ENCODE measurements at places on chromosomes 3 and 15. TPM values are rescaled to one million over a fixed set of nuclear protein-coding genes. Genes with fewer than 3 reads are reported as not detected.

- ATAC-seq = no peak
Measured at GRCh38 chr15:35054380-35054779, 30.7 kb downstream of the NANOGP8 start.

DNA sequence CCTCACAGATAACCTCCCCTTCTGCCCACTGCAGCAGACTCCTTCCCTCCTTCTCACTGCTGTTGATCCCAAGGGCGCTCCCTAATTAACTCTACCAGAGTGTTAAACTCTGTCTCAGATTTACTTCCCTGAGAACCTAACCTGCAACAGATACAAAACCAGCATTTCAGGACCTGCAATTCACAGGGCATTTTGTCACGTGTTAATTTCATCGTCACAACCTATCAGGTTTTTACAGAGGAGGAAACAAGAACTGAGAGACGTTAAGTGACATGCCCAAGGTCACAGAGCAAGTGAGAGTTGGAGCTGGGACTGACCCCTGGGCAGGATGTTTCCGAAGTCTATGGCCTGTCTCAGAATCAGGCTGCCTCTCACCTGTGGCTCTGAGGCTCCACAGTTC, 223.9 kb downstream of the UACA start:
- ATAC-seq = no peak

GRCh38 chr3:14943042-14943441, 4.3 kb upstream of the NR2C2 start:
- no peak for ATAC-seq

GRCh38 chr3:106792716-106793115, 584.5 kb upstream of the CCDC54 start:
- no peak for ATAC-seq

TGM5 gene
- 0.61 TPM for total RNA-seq

DNA sequence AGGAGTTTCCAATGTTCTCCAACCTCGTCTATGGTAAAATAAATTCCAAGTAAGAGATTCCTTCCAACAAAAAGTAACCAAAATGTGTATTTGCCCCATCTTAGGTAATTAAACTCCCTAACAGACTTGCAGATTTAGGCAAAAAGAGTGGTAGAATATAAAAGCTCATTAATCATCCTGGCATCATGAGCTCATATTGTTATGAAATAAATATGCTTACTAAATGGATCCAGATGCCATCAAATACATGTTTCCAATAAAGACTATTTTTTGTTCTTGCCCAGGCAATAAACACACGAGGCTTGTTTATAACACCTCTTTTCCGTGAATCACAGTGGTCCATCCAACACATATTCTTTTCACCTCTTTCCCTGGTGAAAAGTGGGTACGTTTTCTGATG, 189.4 kb downstream of the THSD4 start:
- no peak for ATAC-seq

DNA sequence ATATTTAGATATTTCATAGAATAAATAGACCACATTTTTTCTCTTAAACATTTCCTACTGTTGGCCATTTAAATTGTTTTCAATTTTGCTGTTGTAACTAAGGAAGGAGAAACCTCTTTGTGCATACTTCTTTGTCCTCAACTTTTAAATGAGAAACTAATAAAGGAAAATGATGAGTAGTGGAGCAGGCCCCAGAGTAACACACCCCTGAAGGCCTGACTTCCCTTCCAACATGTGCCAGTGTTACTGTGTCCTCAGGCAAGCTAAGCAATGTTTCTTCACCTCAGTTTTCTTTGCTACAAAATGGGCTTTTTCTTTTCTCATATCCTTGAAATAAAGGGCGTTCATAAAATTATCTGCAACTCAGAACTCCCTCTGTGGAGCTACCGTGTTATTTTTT, 53.7 kb downstream of the RPL22L1 start:
- ATAC-seq = no peak

GRCh38 chr3:105523501-105523900, 156.8 kb downstream of the ALCAM start:
- no peak for ATAC-seq

DNA sequence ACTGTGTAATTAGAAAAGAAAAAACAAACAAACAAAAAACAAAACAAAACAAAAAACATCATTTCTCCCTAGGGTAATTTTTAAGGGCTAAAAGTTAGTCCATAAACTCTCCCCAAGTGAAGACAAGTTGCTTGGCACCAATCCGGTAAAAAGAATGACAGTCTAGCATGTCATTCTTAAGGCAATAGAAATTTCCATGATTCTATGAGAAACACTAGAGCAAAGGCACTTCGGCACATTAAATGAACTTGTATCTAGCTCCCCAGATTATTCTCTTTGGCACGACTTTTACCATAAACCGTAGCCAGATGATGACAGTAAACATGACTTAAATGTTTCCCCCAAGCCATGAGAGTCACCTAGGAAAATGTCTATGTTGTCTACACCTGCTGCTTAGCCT, 10.1 kb downstream of the COL8A1 start:
- ATAC-seq = no peak

- ATAC-seq = no peak
Measured at GRCh38 chr3:62570888-62571287, 197.5 kb upstream of the FEZF2 start.

GRCh38 chr3:110332629-110333028, 739.0 kb upstream of the NECTIN3 start:
- no peak for ATAC-seq

Measured in activated T-helper 17 cell treated with anti-CD3 and anti-CD28 coated beads, Interleukin-2, amount 50 U/mL, for 72 hours (primary cell).